ENCODE measurements at places on chromosomes 1 and 21.

GRCh38 chr1:159594625-159595405 is 7.2 kb downstream of the APCS start:
- no peak for DNase-seq

DNA sequence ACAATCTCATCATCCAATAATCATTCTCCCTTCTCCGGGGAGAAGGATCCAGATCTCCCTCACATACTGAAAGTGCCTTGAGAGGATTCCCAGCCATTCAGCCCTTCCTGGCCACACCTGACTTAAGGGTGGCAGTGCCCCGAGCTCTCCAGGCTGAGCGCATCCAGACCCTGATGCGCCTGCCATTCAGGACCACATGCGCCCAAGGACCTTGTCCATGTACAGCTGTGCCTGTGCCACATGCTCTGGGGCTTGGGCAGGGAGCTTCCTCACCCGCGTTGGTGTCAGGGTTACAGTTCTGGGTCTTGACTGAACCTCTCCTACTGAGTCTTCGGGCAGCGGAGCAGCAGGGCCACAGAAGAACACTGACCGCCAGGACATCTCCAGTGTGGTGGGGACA is 121.1 kb downstream of the KIAA0319L start:
- no peak for DNase-seq

- no peak for DNase-seq
Observed at GRCh38 chr1:33626801-33627200, 154.4 kb downstream of the ZSCAN20 start.

- DNase-seq: no peak
Observed at GRCh38 chr1:6738987-6739676, 37.5 kb upstream of the DNAJC11 start.

- no peak for DNase-seq
Observed at GRCh38 chr1:4319496-4319895, 334.9 kb upstream of the AJAP1 start.

- DNase-seq: no peak
Observed at GRCh38 chr1:978835-979743, 2.8 kb downstream of the PERM1 start.

GRCh38 chr1:100187912-100188311 is 9.9 kb upstream of the LRRC39 start:
- no peak for DNase-seq

GRCh38 chr1:186299570-186299969 is 75.5 kb downstream of the TPR start:
- no peak for DNase-seq

- DNase-seq: no peak
Observed at GRCh38 chr1:82445827-82446226, 645.1 kb downstream of the ADGRL2 start.

DNA sequence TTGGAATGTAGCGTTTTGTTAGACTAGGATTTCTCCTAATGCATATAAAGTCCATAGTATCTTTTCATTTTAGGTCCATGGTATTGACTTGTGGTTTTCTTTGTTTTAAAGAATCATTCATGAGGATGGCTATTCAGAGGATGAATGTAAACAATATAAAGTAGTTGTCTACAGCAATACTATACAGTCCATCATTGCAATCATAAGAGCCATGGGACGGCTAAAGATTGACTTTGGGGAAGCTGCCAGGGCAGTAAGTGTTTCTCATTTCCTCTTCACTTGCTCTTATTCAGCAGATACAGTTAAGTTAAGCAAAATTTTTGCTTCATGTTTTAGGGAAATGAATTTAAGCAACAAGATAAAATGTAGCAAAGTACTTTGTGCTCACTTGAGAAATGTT is 25.4 kb downstream of the GNAI3 start:
- no peak for DNase-seq

DNA sequence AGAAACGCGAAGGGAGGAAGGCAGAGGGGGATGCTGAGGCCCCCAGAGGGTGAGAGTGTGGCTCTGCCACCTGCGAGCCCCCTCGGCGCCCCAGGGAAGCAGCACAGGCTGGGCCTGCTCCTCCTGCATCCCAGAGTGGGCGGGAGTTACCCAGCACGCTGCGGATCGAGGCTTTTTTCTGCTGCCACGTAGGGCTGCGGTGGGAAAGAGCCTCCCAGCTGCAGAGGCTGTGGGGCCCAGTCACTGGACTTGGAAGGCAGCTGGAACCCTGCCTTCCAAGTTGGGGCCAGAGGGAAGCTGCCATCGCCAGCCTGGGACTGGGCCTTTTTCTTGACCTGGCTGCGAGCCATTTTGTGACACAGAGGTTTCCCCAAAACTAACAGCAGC is 2.3 kb upstream of the GRIK3 start:
- DNase-seq: no peak

GRCh38 chr21:36681117-36681631 is 17.7 kb upstream of the SIM2 start:
- no peak for DNase-seq

GRCh38 chr1:150808846-150809245 is 786 bp upstream of the CTSK start:
- DNase-seq: no peak

- DNase-seq: no peak
Observed at GRCh38 chr21:23016617-23017016, 2018.4 kb downstream of the NCAM2 start.

DNA sequence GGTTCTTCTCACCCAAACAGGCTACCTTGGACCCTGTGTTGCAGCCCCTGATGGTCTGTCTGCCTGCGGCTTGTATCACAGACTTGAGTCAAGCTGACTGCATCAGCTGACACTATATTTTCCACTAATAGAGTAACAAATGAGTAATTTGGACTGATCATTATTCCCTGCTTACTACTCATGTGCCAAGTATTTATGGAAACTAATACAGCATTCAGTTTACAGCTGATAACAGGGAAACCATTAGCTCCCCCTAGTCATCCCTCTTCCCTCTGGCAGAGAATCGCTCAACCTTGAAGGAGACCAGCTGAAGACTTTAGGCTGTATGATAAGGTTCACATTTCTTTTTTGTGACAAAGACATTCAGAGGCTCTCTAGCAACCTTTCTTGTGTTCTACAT is 116.6 kb upstream of the SYT6 start:
- no peak for DNase-seq

- no peak for DNase-seq
Observed at GRCh38 chr1:216785221-216785620, 62.0 kb upstream of the ESRRG start.

DNA sequence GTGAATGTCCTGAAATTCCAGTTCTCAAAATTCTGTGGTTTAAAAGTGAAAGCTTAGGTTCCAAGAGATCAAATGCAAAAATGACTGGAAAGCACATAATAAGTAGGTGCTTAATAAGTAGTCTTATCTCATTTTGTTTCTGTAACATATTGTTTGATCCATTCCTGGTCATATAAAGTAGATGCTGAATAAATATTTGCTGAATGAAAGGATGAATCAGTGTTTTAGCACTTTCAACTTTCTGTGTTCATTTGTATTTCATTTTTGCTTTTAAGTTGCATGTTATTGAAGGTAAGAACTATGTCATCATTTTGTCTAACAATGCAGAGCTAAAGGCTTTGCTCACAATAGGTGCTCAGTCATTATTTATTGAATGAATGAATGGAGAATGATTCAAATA is 6.3 kb downstream of the MAST2 start:
- no peak for DNase-seq

GRCh38 chr1:182700351-182700709 is 15.9 kb upstream of the RGS8 start:
- DNase-seq: no peak

DNA sequence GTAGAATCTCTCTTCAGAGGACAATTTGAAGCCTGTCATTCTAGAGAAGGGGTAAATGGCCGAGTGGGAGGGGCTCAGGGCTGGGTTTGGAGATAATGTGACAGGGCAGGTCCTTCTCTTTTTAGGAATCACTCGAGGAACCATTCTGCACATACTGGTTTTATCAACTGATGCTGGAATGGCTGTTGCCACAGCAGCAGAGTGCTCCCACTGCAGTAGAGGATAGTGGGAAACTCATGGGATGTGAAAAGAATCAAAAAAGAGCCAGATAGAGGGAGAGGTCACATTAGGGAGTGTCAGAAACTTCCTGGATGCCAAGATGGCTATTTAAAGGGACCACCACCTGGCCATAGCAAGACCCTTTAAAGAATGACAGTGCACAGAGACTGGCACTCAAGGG is 105.3 kb downstream of the NAV1 start:
- no peak for DNase-seq
